8988T (cell line): ENCODE measurements at places on chromosomes 12 and 14.

DNA sequence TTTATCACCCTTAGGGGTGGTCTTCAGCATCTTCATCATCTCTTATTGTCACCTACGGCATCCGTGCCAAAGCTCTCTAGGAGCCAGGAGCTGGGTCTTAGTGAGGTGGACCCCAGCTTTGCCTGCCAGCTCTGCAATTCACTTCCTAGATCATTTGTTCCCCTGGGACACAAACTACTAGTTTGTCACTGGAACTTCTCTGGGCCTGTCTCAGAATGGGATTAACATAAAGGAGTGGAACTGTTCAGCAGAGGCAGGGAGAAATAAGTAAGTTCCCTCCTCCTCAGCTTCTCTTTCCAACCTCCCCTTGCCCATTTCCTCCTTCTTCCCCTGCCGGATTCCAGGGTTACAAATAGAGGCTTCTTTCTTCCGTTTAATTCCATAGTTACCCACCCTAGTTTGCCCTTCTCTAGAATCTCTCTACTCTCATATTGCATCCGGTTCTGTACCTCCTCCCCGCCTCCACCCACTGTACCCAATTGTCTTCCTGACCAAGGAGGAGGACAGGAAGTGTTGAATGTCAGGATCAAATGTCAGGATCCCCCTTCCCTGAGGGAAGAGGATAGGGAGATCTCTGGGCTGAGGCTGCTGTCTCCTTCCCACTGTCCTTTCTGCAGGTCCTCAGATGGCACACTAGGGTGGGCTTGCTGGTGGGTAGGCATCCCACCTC lies 25.0 kb downstream of the LARP4 start:
- no peak for DNase-seq

DNA sequence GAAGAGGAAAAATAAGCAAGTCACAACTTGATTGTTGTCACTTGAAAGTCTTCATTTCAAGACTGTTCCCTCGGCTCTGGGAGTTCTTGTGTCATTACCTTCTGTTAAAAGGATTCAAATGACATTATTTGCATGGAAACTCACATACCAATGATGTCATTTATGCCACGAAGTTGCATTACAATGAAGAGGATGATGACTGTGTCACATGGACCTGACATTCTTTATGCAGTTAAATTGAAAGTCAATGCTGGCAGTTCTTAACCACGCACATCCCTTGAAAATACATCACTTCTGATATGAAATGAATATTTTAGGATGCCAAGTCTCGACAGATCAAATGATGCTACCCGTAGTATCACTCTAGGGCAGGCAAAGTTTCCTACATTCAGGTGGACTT lies 1069.5 kb downstream of the VRK1 start:
- no peak for DNase-seq

- DNase-seq = peak; percentile 87
These were observed at the start of gene P2RX4 for GRCh38 chr12:121209624-121210572. Gene P2RX4 (plus strand): TSS chr12:121210129. CDS start chr12:121210165, 36 bp downstream.

- DNase-seq = no peak
These were observed 390.6 kb upstream of the ATP2B1 start for GRCh38 chr12:90099288-90099687.

GRCh38 chr12:68568922-68569569 lies 41.7 kb upstream of the RAP1B start:
- no peak for DNase-seq

- DNase-seq = no peak
These were observed 4.8 kb downstream of the CDKN1B start for GRCh38 chr12:12721814-12722434.

DNA sequence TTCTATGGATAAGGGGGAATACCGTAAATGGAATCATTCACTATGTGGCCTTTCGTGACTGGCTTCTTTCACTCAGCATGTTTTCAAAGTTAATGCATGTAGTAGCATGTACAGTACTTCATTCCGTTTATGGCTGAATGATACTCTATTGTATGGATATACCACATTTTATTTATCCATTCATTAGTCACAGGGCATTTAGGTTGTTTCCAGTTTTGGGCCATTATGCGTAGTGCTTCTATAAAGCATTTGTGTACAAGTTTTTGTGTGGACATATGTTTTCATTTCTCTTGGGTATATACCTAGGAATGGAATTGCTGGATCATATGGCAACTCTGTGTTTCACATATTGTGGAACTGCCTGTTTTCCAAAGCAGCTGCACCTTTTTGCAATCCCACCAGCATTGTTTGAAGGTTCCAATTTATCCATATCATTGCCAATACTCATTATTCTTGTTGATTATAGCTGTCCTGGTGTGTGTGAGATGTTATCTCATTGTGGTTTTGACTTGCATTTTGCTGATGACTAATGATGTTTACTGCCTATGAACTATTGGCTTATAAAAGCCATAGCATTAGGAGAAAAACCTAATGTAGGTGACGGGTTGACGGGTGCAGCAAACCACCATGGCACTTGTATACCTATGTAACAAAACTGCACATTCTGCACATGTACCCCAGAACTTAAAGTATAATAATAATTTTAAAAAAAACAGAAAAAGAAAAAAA lies 45.5 kb downstream of the ATF7IP start:
- no peak for DNase-seq

DNA sequence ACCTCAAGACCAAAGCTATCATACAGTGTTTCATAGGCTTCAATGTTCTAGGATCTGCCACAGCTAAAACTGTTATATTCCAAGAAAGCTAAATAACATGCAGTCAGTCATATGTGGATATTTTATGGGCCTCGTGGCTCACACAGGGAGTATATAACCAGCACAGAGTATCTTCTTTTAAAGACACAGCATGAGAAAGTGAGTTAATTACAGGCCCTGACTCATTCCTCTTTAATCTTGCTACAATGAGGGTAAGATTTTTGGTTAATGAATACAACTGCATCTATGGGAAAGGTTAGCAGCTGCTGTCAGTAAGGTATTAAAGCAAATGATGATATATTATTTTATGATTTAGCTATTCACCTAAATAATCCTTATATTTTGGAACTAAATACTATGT lies 111.0 kb downstream of the TRAFD1 start:
- DNase-seq = no peak

DNA sequence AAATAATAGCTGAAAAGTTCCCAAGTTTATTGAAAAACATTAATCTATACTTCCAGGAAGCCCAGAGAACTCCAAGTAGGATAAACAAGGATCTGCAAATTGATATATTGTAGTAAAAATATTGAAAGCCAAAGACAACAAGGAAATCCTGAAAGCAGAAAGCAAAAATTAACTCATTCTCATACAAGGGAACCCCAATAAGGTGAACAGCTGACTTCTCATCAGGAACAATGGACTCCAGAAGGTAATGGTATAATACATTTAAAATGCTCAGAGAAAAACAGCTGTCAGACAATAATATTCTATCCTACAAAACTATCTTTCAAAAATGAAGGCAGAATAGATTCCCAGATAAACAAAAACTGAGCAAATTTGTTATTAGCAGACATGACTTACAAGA lies 138.1 kb upstream of the BMP4 start:
- no peak for DNase-seq

DNA sequence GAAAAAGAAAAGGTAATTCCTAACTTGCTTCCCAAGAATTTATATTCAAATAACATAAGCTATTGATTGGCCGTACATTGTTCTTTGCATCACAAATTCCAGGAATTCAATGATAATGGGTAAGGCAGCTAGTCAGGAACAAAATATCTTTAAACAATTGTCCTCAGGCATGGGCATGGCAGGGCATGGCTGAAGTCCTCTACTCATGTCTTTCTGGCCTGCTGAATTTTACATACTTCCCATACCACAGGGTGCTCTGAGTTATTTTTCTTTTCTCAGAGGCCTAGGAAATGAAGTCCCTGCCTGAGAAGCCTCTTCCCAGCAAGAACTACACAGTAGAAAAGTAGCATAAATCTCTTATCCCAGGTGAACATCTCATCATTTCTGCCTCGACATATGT lies 15.1 kb upstream of the DRAM1 start:
- DNase-seq = no peak

GRCh38 chr14:79583738-79584408 lies 627.4 kb downstream of the DIO2 start:
- no peak for DNase-seq

DNA sequence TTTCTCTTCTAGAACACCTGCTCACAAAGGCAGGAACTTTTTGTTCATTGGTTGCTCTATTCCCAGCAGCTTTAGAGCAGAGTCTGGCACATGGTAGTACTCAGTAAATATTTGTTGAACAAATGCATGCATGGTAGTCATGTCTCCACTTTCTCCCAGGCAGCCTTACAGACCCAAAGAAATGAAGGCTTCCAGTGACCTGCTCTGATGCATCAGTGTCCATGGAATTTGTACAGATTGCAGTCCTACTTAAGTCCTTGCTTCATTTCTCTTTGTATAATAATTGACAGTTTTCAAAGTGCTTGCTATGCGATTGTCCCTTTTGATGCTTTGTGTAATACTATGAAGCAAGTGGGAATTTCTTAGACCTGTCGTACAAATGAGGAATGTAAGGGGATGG lies 119.6 kb downstream of the DERA start:
- DNase-seq = no peak

DNA sequence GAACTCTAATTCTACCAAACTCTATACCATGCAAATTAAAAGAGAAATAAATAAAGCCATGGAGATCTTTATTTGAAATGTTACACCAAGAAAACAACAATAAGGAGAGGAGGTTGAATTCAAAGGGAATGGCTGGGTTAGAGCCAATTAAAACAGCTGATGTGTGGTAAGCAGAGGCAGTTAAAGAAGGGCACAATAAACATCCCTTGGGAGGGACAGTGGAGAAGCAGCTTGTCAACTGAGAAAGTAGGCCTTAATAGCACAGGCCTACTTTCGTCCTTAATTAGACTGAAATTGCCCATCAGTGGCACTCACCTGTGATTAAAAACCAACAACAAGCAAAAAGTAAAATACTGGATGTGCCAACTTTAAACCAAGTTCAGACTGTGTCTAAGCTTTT lies 16.3 kb upstream of the NAV3 start:
- no peak for DNase-seq

DNA sequence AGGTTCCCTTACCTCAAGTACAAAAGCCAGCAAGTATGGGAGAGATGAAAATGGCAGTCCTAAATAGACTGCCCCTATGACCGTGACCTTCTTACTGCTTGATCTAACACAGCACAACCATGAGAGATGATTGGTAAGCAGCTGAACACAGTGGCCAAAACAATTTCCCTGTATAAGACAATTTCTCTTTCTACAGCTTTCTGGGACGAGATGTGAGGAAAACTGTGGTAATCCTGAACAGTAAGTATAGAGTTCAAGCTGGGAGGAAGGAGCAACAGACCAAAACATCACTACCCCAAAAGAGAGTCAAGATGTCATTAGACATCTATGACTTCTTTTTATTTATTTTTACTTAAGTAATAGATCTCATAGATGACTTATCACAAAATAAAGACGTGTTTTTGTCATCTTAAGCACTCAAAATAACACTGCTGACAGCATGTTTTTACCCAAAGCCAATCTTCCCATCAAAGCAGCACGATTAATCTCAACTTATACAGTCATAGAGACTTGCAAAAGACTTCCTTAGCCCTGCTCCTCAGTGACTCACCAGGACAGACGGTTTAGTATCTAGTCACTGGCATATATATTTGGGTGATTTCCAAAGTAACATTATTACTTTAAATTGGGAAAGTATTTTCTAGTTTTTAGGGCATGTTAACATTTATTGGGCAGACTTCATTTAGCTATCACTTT lies 3.7 kb downstream of the TMEM52B start:
- no peak for DNase-seq

GRCh38 chr14:95915330-95915729 lies 38.7 kb downstream of the TUNAR start:
- DNase-seq = no peak

DNA sequence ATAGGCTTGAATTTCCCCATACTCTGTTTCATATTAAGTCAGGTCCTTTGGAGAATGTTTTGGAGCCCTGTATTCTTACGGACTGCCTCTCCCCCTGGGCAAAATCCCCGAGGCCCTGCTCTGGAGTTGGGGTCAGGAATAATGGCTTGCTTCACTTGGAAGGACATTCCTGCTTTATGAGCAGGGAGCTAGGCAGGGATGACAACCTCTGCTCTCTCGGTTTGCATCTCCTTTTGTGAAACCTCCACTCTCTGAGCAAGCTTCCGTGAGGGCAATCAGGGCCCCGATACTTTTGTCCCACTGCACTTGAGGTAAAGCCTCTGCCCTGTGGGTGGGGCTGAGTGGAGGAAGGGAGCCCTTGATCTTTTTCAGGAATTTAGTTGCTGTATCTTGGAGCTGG lies 19.3 kb downstream of the OS9 start:
- no peak for DNase-seq

DNA sequence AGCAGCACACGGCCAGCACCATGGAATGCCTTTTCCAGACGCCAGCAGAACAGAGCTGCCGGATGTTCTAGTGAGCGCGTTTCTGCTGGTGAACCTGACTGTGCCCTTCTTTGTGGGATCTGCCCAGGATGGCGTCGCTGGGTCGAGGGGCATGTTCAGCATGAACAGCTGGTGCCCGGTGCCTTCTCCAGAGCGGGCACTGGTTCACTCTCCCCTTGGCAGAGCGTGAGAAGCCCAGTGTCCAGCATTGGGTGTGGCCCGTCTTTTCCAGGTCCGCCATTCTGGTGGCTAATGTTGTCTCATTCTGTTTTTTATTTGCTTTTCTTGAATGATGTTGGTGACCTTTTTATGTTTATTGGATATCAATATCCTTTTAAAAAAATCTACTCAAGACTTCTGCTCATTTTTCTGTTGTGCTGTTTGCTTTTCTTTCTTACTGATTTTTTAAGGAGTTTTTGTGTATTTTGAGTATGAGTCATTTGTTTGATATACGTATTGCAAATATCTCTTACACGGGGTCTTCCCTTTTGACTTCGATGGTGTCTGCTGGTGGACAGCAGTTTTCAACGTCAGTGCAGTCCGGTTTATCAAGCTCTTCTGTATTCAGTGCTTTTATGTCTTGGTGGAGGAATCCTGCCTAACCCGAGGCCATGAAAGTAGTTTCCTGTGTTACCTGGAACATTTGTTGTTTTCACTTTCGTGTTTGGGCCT lies 74.3 kb downstream of the ADGRD1 start:
- DNase-seq = no peak

- DNase-seq = no peak
These were observed 753 bp upstream of the ATP5MC2 start for GRCh38 chr12:53676656-53677015.

GRCh38 chr14:91419044-91419397 lies 1.4 kb upstream of the CCDC88C start:
- no peak for DNase-seq

DNA sequence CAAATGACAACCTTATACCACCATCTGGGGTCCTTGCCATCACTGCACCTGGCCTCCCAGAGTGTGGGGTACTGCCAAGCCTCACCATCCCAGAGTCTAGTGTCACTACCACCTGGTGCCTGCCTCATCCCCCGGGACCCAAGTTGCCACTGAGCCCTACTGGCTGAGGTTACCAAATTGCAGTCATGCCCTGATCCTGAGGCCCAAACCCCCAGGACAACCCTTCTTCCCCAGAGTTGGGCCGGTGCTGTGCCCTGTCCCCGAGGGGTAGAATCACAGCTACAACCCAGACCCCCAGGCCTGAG lies 8.4 kb upstream of the SFSWAP start:
- DNase-seq = no peak

- no peak for DNase-seq
These were observed 62.1 kb downstream of the TNFAIP2 start for GRCh38 chr14:103185051-103186029.
